ENCODE measurements at places on chromosomes 7 and 10. TPM values are rescaled to one million over a fixed set of nuclear protein-coding genes. Genes with fewer than 3 reads are reported as not detected.

PIK3AP1 gene
- total RNA-seq = 3.3 TPM

BMPER gene
- 6.8 TPM for total RNA-seq

VIPR2 gene
- 4.8 TPM for total RNA-seq

NUTM2E gene
- total RNA-seq = 0.16 TPM

FEZF1 gene
- not detected for total RNA-seq

NODAL gene
- total RNA-seq = not detected

GPC2 gene
- total RNA-seq = 5.1 TPM

SPDYE16 gene
- total RNA-seq = 1.3 TPM

TAS2R41 gene
- not detected for total RNA-seq

ERVW-1 gene
- not detected for total RNA-seq

FOXP2 gene
- 13.5 TPM for total RNA-seq

NME8 gene
- total RNA-seq = 1.5 TPM

PNPLA8 gene
- total RNA-seq = 32.0 TPM

CDH23 gene
- 79.3 TPM for total RNA-seq

FUOM gene
- 20.3 TPM for total RNA-seq

DENND2A gene
- total RNA-seq = 14.9 TPM

TMEM196 gene
- 0.31 TPM for total RNA-seq

CLRN3 gene
- not detected for total RNA-seq

SPDYE1 gene
- total RNA-seq = not detected

GBX1 gene
- total RNA-seq = not detected

TMEM139 gene
- 34.0 TPM for total RNA-seq

MRLN gene
- total RNA-seq = not detected

MDFIC gene
- 35.3 TPM for total RNA-seq

HSPB1 gene
- total RNA-seq = 1,074 TPM

IPMK gene
- total RNA-seq = 4.6 TPM

POLR3A gene
- total RNA-seq = 20.6 TPM

WNT8B gene
- 0.99 TPM for total RNA-seq

AOAH gene
- 12.3 TPM for total RNA-seq

TMEM273 gene
- total RNA-seq = 26.6 TPM

FKBP6 gene
- not detected for total RNA-seq

FAM25G gene
- not detected for total RNA-seq

LIPJ gene
- 0.39 TPM for total RNA-seq

AKR1D1 gene
- not detected for total RNA-seq

CCDC7 gene
- 31.7 TPM for total RNA-seq

LYZL2 gene
- total RNA-seq = not detected

SPACDR gene
- total RNA-seq = not detected

ALOX5 gene
- 237 TPM for total RNA-seq

LRWD1 gene
- total RNA-seq = 11.4 TPM

C7orf33 gene
- total RNA-seq = not detected

TMEM213 gene
- total RNA-seq = not detected

SFTPA1 gene
- total RNA-seq = 0.91 TPM

MRPL32 gene
- total RNA-seq = 41.5 TPM

BTBD16 gene
- 51.2 TPM for total RNA-seq

UPK3B gene
- total RNA-seq = 111 TPM

GPR26 gene
- not detected for total RNA-seq

ABCA13 gene
- 5.2 TPM for total RNA-seq

ZNF467 gene
- total RNA-seq = 9.7 TPM

TSPAN12 gene
- total RNA-seq = 18.8 TPM

CALML5 gene
- total RNA-seq = not detected

CCDC172 gene
- total RNA-seq = not detected

TOMM7 gene
- 274 TPM for total RNA-seq

ITPRID1 gene
- not detected for total RNA-seq

Data from ureter (tissue), 1 donor.